Right kidney (tissue), 9 donors: ENCODE measurements at places on chromosomes 2 and 18.

- DNase-seq = no peak
Observed at GRCh38 chr2:143140864-143141661, 11.8 kb downstream of the ARHGAP15 start.

DNA sequence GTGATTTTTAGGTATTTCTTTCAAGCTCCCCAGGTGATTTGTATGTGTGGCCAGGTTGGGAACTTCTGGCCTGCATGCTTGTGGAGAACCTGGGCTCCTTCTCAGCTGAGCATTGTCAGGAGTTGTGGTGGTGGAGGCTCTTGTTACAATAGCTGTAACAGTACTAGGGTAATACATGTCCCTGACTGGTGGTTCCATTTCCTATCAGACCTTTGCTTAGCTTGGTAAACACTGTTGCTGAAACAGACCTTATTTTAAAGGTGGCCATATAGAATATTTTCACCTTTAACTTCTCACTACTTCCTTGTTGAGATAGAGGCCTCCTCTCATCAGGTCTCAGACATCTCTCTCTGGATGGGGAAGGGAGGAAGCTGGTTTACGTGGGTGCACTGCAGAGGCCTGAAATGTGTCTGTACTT lies 79.2 kb downstream of the SETBP1 start:
- no peak for DNase-seq

DNA sequence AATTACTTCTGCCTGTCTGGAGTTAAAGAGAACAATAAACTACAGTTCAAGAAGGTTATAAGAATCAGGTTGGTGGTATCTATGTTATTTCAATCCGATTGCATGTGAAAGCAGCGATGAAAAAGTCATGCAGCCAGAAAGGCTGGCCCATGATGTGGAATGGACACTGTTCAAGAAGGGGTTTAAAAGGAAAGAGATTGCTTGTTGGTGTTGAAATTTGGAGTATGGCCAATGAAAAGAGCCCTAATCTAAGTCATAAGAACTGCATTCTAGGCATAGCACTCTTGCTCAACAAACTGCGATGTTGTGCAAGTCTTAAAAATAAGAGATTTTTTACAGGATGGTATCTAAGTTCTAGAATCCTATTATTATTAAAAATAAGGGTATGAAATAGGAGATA lies 61.3 kb downstream of the EFEMP1 start:
- no peak for DNase-seq

- DNase-seq = no peak
Observed at GRCh38 chr18:80133124-80133523, 24.1 kb downstream of the ADNP2 start.

GRCh38 chr2:108345951-108346350 lies 31.8 kb upstream of the SULT1C4 start:
- DNase-seq = no peak

DNA sequence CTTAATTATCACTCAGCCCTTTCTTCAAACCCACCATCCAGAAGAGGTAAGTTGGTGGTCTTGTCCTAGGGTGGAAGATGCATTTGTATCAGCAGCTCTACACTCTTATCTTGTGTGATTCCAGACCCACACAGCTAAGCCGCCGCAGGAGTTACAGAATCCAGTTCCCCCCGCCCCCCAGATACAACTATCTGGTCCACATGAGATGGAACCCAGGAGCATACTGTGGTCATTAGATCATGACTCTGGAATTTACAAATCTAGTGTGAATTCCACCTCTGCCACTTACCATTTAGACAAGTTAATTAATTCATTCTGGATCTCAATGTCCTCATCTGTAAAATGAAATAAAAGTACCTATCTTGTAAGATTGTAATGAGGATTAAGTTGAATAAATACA lies 486.4 kb downstream of the BCL11A start:
- no peak for DNase-seq

DNA sequence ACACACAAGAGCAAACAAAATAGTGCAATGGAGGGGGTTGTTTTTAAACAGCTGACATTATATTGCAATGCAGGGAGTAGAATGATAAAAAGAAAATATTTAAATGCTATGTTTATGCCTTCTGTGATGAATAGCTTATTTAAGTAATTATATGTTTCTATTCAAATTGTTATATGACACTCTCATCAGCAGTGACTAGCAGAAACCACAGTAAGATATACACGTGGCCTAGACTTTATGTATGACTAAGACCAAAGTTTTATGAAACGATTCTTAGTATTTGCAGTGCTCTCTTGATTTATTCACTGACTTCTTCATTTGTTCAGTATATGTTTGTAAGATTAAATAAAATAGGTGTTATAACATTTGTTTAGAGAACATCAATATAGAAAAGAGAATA lies 26.1 kb upstream of the C1D start:
- DNase-seq = no peak

DNA sequence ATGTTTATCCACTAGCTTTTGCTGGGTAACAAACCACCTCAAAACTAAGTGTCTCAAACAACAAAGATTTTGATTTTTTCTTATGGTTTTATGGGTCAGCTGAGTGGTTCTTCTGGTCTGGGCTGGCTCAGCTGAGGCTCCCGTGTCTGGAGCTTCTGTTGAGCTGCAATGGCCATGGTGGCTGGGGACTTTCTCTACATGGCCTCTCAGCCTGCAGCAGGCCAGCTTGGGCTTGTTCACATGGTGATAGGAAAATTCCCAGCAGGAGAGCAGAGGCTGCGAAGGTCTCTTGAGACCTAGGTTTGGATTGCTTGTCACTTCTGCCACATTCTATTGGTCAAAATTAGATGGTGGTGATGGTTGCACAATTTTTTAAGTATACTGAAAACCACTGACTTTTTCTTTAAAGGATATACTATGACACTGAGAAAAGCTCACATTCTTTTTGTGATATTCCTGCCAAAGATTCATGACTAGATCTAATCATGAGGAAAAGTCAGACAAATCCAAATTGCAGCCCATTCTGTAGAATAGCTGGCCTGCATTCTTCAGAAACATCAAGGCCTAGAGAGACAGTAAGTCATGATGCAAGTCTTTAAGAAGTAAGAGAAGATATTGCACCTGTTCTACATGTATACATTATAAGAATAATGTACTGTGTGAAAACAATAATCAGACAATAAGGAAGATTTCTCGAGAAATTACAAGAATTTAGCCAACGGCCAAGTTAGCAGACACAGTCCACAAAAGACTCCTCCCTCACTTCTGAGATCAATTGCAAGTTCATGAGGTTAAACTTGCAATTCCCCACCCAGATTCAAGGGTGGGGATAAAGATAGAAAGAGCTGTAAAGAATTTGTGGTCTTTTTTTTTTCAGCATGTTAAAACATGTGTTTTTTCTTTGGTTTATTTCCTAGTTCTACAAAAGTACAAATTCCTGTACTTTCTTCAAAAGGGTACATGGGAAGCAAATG lies 35.0 kb upstream of the IL1R2 start:
- DNase-seq = no peak

DNA sequence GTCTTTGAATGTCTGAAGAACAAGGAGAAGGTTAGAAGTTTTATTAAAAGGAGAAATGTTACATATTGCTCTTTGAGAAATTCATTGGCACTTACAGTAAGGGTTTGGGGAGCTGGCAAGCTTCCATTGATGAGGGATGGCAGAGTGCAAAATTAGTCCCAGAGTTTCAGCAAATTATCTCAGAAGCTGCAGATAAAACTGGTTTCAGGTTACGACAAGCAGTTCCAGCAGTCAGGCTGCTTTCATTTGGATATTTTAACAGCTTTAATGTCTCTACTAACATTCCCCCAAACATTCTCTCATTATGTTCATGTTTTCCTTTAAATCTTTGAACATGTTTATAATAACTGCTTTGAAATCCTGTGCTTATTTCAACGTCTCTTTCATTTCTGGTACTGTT lies 153.1 kb downstream of the TTC27 start:
- DNase-seq = no peak

- DNase-seq = no peak
Observed at GRCh38 chr2:67514515-67514914, 117.4 kb downstream of the ETAA1 start.

- DNase-seq = no peak
Observed at GRCh38 chr2:154556146-154556545, 142.3 kb upstream of the KCNJ3 start.

GRCh38 chr2:218658671-218659257 lies 659 bp downstream of the ZNF142 start:
- DNase-seq = no peak

- no peak for DNase-seq
Observed at GRCh38 chr2:216915557-216916150, 55.8 kb upstream of the TNP1 start.

- no peak for DNase-seq
Observed at GRCh38 chr2:39524756-39525635, 87.9 kb upstream of the MAP4K3 start.

- no peak for DNase-seq
Observed at GRCh38 chr18:23141104-23141999, 6.1 kb downstream of the CABLES1 start.

- DNase-seq = no peak
Observed at GRCh38 chr18:40698129-40698528, 1256.9 kb upstream of the PIK3C3 start.

DNA sequence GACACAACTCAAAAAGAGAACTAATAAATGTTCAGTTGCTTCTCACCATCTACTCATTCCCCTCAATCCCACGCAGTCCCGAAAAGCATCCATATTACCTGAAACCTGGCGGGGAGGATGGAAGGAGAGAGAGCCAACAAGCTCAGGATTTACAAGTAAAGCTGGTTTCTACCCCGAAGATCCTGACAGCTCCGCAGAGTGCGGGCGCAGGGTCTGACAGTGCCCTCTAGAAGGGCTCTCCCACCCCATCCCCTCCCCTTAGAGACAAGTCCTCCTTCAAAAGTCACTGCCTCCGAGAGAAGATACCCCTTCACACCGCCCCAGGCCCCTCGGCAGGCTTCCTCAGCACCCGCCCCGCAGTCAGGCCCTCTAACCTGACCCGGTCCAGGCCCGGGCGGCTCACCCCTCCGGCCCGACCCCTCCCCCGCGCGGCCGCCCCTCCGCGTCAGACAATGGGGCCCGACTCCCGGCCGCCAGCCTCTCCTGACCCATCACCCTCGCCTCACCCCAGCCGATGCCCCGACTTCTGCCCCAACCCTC lies 550 bp downstream of the RAB1A start:
- DNase-seq = peak; percentile 71

DNA sequence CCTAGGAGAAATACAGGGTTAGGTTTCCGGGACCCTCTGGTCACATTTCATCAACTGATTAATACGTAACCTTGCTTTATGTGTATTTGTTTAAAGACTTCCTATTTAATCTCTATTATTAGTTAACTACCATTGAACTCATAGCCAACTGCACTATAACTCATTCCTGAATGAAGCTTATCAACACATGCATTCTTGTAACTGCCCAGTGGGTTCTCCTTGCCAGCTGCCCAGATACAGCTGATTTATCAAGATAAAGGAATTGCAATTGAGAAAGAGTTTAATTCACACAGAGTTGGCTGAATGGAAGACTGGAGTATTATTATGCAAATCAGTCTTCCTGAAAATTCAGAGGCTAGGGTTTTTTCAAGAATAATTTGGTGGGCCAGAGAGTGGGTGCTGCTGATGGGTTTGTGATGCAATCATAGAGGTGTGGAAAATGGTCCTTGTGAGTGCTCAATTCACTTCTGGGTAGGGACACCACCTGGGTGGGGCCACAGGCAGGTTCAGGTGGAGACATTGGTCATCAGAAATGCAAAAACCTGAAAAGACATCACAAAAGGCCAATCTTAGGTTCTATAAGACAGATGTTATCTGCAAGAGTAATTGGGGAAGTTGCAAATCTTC lies 21.1 kb upstream of the NOSTRIN start:
- no peak for DNase-seq

- DNase-seq = no peak
Observed at GRCh38 chr18:8277270-8277669, 332.0 kb upstream of the RAB12 start.

GRCh38 chr2:157439824-157440186 lies 4.1 kb downstream of the CYTIP start:
- no peak for DNase-seq

DNA sequence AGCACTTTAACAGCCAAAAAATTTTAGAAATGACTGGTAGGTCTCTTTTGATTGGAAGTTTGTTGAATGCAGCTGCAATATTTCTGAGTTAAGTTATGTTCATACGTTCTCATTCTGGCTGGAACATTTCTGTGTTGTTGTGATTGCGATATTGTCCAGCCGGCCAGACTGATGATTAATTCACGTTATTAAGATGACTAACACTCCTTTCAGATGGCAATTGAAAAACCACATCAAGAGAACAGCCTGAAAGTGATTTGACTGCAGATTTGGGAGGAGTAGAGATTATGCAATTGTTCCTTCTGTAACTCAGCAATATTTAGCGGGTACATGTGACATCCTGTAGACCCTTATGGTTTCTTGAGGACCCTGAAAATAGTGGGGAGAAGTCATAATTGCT lies 133.7 kb downstream of the FBXO15 start:
- DNase-seq = no peak

DNA sequence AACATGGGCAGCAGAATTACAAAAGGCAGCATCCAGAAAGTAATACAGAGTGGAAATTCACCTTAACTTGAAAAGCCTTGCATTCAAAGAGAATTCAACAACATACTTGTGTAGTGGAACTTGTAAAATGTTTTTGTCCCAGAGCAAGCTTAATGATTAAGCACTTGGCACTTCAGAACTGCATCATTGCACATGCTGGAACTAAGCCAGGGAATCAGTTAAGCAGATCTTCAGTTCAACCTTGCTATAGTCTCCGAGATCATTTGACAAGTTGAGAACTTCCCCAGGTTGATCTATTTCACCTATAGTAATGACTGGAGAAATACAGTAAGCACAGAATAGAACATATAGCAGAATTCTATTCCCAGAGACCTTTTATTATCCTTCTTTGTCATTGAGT lies 1337.2 kb upstream of the NXPH2 start:
- peak; percentile 18 for DNase-seq

GRCh38 chr2:96116879-96117533 lies 635 bp upstream of the ADRA2B start:
- DNase-seq = peak; percentile 85

DNA sequence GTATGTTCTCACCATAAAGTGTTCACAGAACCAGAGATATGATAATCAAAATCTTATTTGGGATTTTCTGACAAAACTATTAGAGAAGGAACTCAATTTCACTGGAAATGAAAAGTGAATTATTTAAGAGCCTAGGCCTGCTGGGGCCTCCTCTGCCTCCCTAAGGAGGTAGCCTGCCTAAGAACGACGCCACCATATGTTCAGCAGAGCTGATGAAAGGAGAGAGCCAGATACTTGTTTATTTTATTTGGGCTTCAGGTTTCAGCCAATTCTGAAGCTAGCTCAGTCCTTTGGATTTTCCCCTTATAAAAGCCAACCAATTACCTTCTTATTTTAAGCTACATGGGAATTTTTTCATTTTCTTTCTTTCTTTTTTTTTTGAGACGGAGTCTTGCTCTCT lies 433.1 kb upstream of the MAP2 start:
- DNase-seq = no peak

GRCh38 chr2:136116813-136117390 lies 1.0 kb downstream of the CXCR4 start:
- DNase-seq = peak; percentile 73

GRCh38 chr2:17208511-17208910 lies 309.7 kb downstream of the RAD51AP2 start:
- no peak for DNase-seq

GRCh38 chr2:99489063-99489760 lies 605 bp downstream of the REV1 start:
- peak; percentile 82 for DNase-seq
